ENCODE measurements at places on chromosomes 11 and 22.

GRCh38 chr11:120462825-120463224 lies 48.7 kb upstream of the GRIK4 start:
- no peak for DNase-seq

DNA sequence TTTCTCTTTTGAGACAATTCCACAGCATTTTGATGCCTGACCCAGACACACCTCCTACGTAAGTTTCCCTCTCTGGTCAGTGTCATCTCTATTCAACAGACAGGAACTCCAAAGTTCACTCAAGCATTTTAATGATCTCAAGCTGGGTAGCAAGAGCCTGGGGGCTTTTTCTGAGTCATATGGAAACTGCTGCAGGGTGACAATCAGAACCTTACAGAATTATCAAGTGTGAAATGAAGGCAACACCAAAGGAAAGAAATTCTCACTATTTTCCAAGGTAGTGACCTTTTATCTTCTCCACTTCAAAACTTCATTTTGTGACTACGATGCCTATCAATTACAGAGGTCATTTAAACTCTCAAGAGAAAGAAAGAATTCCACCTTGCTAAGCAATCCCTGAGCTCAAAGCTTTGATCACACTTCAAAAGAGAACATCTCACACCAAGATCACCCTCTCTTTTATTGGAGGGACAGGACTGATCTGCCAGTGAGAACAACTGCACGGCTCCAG lies 229.0 kb upstream of the ZC3H12C start:
- no peak for DNase-seq

GRCh38 chr11:45535033-45535432 lies 130.4 kb downstream of the CHST1 start:
- DNase-seq = no peak

DNA sequence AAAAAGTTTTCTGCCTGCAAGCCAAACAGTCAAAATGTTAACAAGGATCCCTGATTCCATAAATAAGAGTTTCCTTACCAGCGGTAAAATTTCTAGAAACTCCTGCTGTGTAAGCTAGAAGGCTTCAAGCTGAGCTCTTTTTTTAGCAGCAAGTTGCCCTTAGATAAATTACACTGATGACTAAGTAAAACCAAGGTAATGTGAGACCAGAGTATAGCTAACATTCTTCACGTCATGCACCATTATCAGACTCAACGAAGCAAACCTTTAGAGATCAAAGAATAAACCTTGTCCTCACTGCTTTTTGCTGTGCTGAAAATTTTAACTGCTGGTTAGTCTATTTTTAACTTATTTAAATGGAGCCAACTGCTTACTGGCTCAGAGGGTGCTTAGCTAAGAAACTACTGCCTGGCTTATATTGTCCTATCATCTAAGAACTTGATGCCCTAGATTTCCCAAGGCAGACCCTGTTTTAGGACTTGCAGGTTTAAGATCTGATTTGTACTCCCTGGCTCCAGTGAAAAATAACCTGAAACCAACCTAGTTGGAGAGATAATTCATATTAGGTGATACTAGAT lies 900.7 kb downstream of the JRKL start:
- no peak for DNase-seq

- no peak for DNase-seq
Measured at GRCh38 chr11:117668321-117668751, 128.7 kb downstream of the DSCAML1 start.

- no peak for DNase-seq
Measured at GRCh38 chr11:101885631-101886030, 29.2 kb upstream of the CEP126 start.

DNA sequence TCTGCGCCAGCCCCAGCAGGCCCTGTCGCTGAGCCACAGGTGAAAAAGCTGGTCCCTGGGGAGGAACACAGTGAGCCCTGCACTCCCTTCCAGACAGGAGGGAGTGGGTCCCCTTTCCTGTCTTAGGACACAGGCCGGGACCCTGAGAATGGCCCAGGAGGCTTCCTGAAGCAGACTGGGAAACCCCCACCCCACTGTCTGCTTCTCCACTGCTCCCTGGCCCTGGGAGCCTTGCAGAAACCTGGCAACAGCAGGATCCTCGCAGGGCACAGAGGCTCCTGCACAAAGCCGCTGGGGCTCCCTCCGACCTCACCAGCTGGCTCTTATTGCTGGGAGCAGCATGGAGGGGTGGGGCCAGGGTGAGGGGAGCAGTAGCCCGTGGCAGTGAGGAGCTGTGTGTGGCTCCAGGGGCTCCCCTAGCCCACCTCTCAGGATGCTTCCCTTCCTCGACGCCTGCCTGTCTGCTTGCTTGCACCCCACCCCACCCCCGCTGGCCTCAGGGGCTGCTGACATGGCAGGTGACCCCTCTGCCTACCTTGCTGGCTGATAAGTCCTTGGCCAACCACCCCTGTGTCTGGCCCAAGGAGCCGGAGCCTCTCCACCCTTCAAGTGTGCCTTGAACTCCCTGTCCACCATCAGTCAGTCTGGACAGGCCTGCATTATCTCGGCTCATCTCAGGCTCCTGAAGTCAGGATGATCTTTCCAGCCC lies 72.1 kb upstream of the KCNQ1OT1 start:
- DNase-seq = peak; percentile 38

- no peak for DNase-seq
Measured at GRCh38 chr11:86490582-86490981, 115.9 kb downstream of the CCDC81 start.

GRCh38 chr22:50018608-50019285 lies 6.2 kb upstream of the IL17REL start:
- no peak for DNase-seq

DNA sequence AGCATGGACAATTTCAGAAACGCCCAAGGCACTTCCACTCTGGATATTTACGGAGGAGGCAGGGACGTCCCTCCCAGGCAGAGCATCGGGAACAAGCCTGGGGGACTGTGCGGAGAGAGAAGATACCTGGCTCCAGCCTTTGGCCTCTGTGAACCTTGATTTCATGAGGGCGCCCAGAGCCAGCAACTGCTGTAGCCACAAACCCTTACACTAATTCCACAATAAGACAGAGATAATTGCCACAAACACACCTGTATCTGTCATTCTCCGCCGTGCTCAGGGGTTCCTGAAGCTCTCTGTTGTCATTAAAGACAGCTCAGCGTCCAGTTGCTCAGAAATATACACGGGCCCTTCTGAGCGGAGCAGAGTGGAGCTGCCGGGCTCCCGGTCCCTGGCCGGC lies 1292.1 kb downstream of the TBC1D22A start:
- no peak for DNase-seq

GRCh38 chr11:86678823-86679222 lies 6.4 kb upstream of the ME3 start:
- DNase-seq = no peak

DNA sequence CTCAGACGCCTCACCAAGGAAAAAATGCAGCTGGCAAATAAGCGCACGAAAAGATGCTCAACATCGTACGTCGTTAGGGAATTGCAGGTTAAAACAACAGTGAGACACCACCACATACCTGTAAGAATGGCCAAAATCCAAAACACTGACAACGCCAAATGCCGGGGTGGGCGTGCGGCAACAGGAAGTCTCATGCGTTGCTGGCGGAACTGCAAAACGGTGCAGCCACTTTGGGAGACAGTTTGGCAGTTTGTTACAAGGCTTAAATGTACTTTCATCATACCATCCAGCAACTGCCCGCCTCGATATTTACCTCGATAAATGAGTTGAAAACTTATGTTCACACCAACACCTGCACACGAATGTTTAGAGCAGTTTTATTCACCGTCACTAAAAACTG lies 7.5 kb upstream of the CTSD start:
- DNase-seq = no peak

GRCh38 chr22:48918585-48919186 lies 909.0 kb downstream of the BRD1 start:
- DNase-seq = no peak

DNA sequence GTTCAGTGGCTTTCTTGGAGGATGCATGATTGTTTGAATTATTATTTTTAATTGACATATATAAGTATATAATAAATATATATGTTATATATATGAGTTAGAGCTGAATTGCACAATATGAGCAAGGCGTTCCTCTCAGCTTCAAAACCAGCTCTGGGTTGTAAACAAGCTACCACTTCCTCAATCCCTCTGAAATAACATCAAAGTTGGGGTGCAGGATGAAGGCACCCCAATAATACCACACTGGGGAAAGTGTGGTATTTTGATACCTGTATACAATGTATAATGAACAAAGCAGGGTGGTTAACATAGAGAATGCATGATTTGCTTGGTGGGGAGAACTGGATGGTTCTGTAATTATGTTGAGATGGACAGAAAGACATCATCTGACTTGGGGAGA lies 1.7 kb upstream of the SORL1 start:
- DNase-seq = no peak

DNA sequence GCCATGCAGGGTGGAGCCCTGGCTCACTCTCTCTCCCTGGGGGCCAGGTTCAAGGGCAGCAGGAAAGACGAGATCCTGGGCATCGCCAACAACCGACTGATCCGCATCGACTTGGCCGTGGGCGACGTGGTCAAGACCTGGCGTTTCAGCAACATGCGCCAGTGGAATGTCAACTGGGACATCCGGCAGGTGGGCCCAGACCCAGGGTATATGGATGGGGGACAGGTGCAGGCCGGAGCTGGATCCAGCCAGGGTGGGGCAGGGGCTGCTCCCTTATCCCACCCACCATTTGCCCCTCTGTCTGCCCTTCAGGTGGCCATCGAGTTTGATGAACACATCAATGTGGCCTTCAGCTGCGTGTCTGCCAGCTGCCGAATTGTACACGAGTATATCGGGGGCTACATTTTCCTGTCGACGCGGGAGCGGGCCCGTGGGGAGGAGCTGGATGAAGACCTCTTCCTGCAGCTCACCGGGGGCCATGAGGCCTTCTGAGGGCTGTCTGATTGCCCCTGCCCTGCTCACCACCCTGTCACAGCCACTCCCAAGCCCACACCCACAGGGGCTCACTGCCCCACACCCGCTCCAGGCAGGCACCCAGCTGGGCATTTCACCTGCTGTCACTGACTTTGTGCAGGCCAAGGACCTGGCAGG lies 2.9 kb downstream of the TRPT1 start:
- no peak for DNase-seq

GRCh38 chr11:69360606-69361005 lies 66.7 kb downstream of the MYEOV start:
- DNase-seq = no peak

GRCh38 chr11:126601550-126602215 lies 246.2 kb downstream of the ST3GAL4 start:
- DNase-seq = no peak

- DNase-seq = no peak
Measured at GRCh38 chr11:44301564-44302271, 8.2 kb downstream of the ALX4 start.

DNA sequence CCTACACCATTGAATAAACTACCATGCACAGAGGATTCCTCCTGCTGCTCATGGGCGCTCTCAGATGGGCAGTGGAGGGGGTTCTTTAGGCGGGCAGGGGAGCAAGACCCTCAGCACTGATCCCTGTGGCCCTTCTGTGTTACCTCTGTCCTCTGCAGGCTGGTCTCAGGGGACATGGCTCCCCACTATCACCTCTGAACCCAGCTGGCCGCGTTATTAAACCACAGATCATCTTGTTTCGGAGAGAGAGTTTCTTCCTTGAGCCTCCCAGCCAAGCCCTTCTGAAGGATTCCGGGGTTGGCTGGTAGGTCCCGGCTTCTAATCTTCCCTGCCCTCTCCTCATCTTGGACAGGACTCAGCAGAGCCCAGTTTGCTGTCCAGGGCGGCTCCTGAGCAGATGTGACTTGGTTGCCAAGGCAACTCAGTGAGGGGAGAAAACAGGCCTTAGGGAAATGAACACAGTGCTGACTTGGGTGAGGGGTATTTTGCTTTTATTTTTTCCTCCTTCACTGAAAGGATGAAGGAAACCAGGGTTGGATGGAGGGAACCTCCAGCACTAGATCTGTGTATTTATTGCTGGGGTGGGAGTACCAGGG lies 13.3 kb downstream of the APOL3 start:
- no peak for DNase-seq

- no peak for DNase-seq
Measured at GRCh38 chr11:99535406-99535805, 514.7 kb downstream of the CNTN5 start.

GRCh38 chr22:37916311-37916710 lies 10.2 kb downstream of the MICALL1 start:
- DNase-seq = no peak

DNA sequence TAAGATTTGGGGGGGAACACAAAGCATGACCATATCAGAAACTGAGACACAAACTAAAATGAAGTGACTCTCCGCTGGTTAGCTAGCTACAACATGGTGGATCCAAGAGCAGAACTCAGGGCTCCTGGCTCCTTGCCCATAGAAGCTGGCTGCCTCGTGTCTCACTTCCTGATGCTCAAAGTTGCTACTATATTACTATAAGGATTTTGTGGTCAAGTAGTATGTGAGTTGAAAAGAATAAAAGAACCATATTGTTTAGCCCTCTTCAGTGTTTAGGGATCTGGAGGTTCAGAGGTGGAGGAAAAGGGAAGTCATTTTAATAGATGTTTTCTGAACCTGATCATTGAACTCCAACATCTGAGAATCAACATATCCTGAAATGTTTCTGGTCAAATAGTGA lies 16.9 kb upstream of the SIK2 start:
- no peak for DNase-seq

- no peak for DNase-seq
Measured at GRCh38 chr11:64245401-64245796, 1.3 kb downstream of the PPP1R14B start.

GRCh38 chr11:64372802-64373597 lies 14.0 kb downstream of the RPS6KA4 start:
- no peak for DNase-seq

DNA sequence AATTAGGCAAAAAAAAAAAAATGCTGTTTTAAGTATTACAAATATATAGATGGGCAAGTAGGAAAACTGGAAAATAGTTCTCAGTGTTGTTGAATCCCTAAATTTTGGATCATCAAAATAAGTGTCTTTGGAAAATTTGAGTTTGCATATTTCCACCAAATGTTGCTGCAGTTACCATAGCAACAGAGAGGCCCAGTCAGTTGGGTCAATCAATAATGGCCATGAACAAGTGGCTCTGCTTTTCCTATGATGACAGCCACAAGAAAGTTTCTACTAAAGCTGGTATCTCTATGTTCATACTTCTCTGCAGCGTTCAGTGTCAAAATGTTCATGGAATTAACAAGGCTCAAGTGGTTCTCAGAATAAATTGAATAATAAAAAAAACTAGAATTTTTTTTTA lies 79.1 kb downstream of the SERGEF start:
- DNase-seq = no peak

- no peak for DNase-seq
Measured at GRCh38 chr11:58394195-58394594, 12.5 kb downstream of the OR5B3 start.

Measured in stimulated activated effector memory CD8-positive, alpha-beta T cell treated with anti-CD3 and anti-CD28 coated beads, Interleukin-12 subunit alpha, Interleukin-12 subunit beta, amount 100 ng/mL, for 72 hours (primary cell).